Left ventricle myocardium superior (tissue), 1 donor: ENCODE measurements at places on chromosomes 7 and 10.

DNA sequence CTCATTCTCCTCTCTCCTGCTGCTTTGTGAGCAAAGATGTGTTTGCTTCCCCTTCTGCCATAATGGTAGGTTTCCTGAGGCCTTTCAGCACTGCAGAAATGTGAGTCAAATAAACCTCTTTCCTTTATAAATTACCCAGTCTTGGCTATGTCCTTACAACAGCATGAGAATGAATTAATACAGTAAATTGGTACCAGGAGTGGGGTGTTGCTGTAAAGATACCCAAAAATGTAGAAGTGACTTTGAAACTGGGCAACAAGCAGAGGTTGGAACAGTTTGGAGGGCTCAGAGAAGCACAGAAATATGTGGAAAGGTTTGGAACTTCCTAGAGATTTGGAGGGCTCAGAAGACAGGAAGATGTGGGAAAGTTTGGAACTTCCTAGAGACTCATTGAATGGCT lies 388.7 kb upstream of the GHITM start:
- no peak for DNase-seq

- no peak for DNase-seq
Measured at GRCh38 chr10:52682766-52683165, 89.8 kb downstream of the MBL2 start.

DNA sequence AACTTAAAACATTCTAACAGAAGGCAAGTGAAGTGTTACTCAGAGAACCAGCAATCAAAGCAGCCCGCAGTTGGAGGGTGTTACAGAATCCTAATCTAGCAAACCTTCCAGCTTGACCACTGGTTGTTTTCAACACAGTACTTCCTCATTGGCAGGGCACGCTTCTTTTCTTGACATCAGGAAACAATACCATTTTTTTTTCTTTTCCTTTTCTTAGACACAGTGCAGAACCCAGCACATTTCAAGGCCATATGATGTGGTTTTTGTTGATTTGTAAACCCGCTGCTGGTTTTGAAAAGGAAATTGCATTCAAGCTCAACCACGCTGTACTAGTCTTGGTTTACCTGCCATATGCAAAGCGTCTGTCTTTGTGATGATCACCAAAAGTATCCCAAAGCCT lies 33.4 kb downstream of the RHOBTB1 start:
- DNase-seq = no peak

- no peak for DNase-seq
Measured at GRCh38 chr7:128163473-128163872, 77.6 kb upstream of the LEP start.

DNA sequence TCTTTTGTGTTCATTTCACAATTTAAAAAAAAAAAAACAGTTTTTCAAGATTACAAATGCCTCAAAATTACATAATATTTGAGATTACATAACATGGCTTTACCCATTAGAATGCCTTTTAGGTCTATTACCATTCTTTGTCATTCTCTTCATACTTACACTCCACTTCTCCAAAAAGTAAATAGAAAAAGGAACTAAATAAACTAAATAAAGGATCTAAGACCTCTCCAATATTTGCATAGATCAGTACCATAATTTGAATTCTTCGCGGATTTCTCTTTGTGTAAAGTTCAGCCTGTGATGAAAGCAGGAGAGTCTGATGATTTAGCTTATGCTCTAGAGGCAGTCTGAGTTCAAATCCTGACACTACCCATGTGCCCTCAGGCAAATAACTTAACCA lies 56.4 kb upstream of the C1GALT1 start:
- DNase-seq = no peak

- DNase-seq = no peak
Measured at GRCh38 chr7:77791336-77791735, 6.9 kb downstream of the TMEM60 start.

DNA sequence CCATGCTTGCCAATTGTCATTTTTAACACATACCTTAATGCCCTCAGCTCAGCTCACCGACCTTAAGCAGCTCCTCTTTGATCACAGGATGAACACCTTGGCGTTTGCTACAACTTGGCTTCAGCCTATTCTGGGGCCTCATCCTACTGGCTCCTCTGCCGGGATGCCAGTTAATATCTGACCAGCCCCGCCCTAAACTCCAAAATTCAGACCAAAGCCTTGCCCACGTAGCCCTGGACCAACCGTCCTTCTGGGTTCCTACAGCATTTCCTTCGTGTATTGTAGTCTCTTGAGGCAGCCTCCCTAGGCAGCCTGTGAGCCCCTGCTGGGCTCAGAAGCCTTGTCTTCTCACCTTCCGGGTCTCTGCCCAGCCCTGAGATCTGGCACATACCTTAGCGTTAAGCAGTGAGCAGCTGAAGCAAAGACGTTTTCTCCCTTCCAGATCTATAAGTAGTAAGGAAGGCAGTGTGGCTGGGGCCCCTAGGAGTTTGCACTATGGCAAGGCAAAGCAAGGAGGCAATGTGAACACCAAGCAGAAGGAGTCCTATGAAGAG lies 836 bp downstream of the ENO4 start:
- no peak for DNase-seq
